ENCODE measurements at places on chromosomes 12 and 14.

DNA sequence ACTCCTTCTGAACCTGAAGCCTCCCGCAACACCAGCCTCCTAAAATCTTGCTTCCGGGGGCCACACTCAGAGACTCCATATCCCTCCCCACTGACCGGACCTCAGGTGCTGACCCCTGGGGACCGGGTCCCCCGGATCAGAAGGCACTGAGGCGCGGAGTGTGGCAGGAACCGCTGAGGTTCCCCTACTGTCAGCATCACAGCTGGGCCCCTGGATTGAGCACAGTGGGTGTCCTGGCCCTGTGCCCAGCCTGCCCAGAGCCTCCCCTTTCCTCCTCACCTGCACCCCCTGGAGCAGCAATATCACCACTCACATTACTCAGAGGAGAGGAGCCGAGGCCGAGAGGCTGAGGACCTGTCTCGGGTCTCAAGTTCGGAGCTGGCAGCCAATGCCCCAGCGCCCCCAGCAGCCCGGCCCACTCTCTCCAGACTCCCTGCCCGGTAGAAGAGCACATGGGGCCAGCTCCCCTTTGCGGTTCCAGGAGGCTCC is 101.2 kb upstream of the EIF5 start:
- no peak for DNase-seq

GRCh38 chr12:104578453-104578852 is 121.7 kb downstream of the CHST11 start:
- no peak for DNase-seq

- DNase-seq, result no peak
Observed at GRCh38 chr12:94025756-94026155, 122.6 kb upstream of the PLXNC1 start.

- no peak for DNase-seq
Observed at GRCh38 chr14:75409316-75410205, 18.3 kb upstream of the JDP2 start.
